ENCODE measurements at places on chromosomes 13 and 19.
A peak's percentile ranks its signal among the peaks of the same experiment; 100 is the strongest.

GRCh38 chr13:104847922-104848321 is 1687.5 kb downstream of the EFNB2 start:
- DNase-seq: no peak

DNA sequence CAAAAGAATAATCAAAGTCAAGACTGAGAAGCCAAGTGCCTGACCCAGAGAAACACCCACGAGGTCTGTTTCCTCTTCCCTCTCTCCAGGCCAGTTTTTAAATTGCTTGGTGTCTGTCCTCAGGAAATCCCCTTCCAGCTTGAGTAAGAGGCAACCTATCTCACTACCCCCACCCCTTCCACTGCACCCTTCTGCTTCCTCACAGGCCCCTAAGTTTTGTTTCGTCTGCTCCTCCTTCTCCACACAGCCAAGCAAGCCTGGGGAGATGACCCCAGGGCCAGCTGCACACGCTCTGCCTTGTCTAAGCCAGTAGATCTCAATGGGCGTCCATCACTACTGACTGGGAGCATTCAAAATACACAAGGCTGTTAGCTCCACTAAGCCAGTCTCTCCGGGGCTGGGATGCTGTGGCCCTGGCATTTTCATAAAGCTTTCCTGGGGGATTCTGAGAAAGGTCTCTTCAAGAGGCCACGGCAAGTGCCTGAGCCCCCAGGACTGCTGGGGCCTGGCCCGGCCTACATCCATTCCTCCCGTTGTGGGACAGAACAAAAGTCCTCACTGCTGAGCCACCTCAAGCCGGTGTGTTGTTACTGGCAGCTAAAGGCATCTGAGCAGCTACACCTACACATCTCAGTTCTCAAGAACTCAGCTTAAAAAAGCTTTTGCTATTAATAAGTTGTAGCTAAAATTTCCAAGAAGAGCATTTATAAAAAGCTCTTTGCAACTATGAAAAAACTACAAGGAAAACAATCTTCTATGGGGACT is 14.9 kb upstream of the IL4I1 start:
- no peak for DNase-seq

DNA sequence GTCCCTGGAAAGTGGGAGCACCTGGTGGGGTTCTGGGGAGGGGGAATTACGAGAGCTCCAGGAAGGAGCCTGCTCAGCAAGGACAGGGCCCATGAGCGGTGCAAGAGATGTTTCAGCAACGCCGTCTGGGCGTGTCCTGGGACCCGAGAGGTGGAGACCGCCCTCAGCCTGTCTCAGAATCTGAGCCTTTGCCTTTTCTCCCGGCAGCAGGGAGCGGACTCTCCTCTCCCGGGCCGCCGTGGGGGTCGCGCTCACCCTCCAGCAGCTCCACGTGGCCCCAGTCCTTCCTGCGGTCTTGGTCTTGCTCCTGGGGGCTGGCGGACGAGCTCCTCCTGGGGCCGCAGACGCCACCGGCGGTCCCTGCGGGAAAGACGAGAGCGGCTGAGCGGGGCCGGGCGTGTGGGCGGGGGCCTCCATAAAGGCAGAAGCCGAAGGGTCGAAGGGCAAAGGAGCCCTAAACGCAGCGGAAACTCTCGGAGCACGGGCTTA is 714 bp downstream of the POLRMT start:
- DNase-seq: peak; percentile 73

DNA sequence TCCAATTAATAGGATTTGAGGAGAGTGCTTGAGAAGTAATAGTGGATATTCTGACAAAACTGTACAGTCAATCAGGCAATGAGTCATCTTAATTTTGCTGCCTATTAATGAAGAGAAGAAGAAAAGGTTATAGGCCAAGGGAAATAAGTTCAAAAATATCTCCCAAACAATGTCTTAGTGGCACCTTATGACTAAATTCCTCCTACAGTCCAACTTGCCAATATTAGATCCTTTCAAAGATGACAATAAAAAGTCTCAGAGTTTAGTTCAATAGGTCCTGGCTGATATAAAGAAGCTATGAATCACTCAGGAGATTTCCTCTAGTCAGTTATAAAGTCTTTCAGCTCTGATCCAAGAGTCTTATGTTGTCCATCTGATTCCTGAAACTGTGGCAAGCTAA is 27.9 kb downstream of the UGGT2 start:
- no peak for DNase-seq

DNA sequence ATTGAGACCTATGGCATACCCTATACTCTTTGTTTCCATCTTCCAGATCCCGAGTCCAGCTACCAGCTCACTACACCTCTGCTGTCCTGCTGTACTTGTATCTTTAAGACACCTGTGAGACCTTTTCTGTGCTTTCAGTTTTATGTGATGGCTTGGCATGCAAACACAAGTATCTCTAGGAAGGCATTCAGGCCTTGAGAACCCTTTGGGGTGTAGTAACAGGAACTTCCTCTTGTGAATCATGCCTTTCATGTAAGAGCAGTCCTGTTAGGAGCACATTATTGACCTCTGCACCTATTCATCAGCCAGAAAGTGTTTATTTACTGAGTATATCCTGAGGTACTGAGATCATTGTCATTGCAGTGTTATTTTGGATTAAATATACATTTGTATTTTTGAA is 87.0 kb upstream of the HTR2A start:
- DNase-seq: no peak

DNA sequence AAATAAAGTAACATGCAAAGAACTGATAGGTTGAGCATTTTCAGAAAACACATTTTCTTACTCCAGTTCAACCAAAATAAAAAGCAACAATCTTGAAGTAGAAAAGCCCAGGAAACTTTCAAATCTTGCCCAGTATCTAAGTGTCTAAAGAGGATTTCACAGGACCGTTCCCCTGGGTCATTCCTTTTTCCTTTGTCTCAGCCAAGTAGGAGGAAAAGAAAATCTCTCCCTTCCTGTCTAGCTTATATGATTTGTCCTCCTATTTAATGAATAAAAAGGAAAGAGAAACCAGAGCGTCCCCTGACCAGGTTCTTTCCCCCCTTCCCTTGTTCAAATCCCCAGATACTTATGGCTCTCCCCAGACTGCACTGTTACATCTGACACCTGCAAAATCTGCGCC is 248.0 kb downstream of the KCTD12 start:
- DNase-seq: no peak

DNA sequence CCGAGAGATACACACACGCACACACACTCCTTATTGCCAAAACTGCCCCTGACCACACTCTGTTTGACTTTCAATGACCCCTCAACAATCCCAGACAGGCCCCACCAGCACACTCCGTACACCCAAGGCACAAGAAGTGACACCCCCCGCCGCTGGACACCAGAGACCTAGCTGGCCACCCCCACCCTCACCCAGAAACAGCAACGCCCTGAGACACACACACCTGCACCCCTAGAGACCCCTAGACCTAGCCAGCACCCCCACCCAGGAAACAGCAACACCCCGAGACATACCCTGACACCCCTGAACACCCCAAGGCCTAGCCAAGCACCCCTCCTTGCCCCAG is 1.1 kb upstream of the PTGER1 start:
- no peak for DNase-seq

- DNase-seq: no peak
These were observed 30.4 kb downstream of the CEBPG start for GRCh38 chr19:33403973-33404304.

DNA sequence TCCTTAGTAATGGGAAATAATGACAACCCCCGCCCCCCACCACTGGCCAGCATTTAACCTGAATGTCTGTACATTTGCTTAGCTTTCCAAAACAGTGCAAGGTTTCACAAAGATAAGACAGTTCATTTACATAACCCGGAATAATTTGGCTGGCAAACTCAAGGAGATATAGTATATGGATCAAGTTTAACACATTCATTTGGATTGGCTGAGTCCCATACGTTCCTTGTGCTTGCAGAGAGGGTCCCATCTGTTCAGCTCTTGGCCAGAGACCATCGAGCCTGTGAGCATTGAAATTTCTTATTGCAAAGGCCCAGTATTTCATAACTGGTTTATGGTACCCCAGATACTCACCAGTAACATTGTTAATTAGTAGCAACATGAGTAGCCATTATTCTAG is 116.5 kb downstream of the GPC6 start:
- DNase-seq: no peak

- peak; percentile 64 for DNase-seq
These were observed 17.7 kb downstream of the NFIX start for GRCh38 chr19:13012690-13013608.

DNA sequence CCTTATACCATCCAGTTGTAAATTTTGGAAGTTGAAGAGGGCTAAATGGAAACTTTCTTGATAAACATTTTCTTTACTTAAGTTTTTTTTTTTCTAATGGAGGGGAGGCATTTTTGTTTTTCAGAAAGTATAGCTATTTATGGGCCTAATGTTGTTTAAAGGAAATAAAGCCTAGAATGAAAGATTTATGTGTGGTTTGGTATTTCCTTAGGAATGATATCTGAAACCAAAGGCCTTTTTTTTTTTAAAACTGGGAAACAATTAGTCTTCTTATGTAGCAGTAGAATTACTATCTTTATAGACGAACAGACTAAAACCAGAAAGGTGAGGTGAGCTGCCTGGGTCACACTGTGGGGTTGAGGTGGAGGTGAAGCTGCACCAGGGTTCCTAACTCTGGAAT is 80.1 kb downstream of the ESD start:
- no peak for DNase-seq

GRCh38 chr13:67204764-67205163 is 25.4 kb downstream of the PCDH9 start:
- DNase-seq: no peak

- DNase-seq: no peak
These were observed 5.0 kb downstream of the WASF3 start for GRCh38 chr13:26562512-26562890.

DNA sequence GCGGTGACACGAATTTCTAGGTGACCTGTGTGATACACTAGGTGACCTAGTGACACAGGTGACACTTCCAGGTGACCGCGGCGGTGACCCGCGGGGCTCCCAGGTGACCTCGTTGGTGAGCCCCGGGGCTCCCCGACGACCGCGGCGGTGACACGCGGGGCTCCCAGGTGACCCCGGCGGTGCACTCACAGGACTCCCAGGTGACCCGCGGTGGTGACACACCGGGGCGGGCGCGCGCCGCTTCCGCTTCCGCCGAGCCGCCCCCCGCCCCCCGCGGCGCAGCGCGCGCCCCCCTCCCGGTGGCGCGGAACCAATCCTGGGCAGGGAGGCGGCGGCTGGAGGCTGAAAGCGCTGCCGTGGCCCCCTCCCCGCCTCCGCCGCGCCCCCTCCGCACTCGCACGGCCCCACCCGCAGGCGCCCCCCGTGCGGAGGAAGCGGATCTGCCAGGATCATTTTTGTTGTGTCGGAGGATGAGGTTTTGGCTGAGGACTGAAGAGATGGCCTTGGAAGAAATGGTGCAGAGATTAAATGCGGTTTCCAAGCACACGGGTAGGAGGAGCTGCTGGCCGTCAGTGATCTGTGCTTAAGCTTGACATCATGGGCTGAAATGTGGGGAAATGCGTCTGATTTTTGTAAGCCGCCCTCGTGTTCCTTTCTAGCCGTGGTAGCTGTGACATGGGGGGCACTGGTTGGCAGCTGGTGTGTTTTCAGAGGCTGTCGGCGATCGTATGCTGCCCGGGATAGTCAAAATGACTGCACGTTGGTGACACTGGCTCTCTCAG is at the start of gene MCF2L:
TSS of gene MCF2L (plus strand) at position 305 of the 782 bp plus-strand sequence. CDS start at position 471, 166 bp downstream.
- peak; percentile 50 for DNase-seq

DNA sequence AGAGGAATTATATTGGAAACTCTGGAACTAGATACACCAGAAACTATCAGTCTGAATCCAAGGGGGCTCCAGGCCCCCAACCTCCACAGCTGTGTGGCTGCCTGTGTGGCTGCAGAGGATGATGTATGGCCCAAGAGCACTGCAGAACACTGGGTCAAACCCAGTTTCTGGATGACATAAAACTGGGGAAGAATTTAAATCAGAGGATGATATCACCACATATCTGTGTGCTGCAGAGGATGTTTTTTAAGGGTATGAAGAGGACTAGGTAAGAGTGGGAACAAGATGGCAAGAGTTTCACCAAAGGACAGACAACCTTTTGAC is 226.4 kb downstream of the SUCLA2 start:
- no peak for DNase-seq

GRCh38 chr19:47499863-47500830 is 14.7 kb downstream of the NAPA start:
- no peak for DNase-seq

DNA sequence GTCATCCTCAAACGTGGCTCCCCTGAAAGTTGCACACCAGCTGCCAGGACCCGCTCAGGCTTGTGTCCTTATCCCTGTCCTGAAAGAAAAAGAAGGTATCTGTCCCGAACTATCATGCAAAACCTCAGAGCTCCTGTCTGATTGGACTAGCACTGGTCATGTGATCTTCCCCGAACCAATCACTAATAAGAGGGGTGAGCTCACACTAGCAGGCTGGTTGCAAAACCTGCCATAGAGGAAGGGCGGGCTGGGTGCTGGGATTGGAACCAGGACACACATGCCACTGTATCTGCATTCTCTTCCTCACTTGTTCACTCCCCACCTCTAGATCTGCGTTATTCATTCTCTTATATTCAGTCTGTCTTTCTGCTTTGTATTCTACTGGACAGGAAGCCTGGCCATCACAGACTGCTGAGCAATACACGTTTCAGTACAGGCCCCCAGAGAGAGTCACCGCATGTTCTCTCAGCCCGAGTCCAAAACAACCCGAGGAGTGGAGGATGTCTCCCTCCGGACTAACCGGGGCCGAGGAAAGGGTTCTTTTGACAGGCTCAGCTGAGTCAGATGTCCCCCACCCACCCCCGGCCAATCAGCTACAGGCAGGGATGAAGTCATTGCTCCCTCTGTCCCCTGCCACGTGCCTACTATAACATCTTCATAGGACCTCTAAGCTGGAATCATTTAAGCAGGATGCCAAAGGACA is 97.7 kb downstream of the SIPA1L3 start:
- peak; percentile 92 for DNase-seq

- DNase-seq: peak; percentile 63
These were observed 193.6 kb downstream of the COL4A1 start for GRCh38 chr13:110113284-110113764.

DNA sequence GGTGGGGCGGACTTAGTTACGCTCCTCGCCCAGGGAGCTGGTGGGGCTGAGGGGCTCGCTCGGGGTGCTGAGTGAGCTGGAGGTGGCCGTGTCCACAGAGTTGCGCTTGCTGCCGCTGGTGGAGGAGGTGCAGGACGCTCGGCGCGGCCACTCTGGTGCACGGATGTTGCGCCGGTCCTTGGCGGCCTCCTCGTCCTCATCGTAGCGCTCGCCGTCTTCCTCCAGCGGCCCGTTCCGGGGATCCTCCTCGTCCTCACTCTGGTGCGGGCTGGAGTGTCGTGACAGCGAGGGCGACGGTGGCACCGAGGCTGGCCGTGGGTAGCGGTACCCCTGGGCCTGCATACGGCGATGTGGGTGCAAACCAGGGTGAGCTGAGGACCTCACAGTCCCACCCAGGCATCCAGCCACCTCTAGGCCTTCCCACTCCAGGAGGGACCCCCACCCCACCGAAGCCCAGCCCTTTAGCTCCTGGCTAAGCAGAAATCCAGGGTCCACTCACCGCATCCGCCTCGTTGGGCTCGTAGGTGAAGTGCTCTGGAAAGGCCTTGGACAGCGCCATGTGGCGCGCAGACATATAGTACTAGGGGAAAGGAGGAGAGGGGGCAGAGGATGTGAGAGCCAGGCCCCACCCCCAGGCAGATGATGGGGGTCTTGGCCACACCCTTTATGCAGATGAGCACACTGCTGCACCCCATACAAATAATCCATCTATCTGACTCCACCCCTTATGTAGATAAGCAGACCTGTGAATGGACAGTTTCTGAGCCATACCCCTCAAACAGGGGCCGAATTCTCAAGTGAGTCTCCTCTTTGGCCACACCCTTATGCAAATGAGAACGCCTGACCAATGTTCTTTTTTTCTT is 4.4 kb downstream of the FTL start:
- no peak for DNase-seq

- no peak for DNase-seq
These were observed 211.5 kb downstream of the LMO7 start for GRCh38 chr13:75847588-75847987.

GRCh38 chr13:32228330-32229041 is 86.7 kb downstream of the ZAR1L start:
- peak; percentile 21 for DNase-seq

Data from hepatic stellate cell (primary cell).